ENCODE measurements at places on chromosomes 1 and 21. TPM values are rescaled to one million over a fixed set of nuclear protein-coding genes. Genes with fewer than 3 reads are reported as not detected.

RORC gene
- not detected for polyA plus RNA-seq

DR1 gene
- 41.2 TPM for polyA plus RNA-seq

DNA sequence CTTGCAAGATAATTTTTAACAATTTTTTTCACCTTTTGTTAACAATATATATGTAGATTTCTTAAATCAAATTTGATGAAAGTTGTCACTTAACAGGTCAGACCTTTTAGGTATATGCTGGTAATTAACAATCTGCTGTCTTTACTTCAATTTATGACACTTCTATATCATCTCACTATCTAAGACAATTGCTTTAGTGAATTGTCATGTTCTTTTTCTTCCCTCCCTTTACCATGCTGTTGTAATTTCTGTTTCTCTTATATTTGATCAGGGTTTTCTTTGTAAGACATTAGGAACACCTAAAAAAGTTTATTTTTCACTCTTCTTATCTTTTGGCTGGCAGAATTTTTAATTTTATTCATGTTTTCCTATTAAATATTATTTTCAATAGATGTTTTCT, 2.0 kb downstream of the IFI16 start:
- peak overlapping the region; percentile 87 for H3K4me3 ChIP-seq
- H3K4me1 ChIP-seq: peaks cover 11% of the 10 kb centered on the region
- no peaks in the 10 kb centered on the region for H3K27me3 ChIP-seq
- DNase-seq: no peak
- no peaks in the 10 kb centered on the region for H3K36me3 ChIP-seq
- H3K27ac ChIP-seq: peak overlapping the region; percentile 14

MCOLN2 gene
- 0.44 TPM for polyA plus RNA-seq

DNA sequence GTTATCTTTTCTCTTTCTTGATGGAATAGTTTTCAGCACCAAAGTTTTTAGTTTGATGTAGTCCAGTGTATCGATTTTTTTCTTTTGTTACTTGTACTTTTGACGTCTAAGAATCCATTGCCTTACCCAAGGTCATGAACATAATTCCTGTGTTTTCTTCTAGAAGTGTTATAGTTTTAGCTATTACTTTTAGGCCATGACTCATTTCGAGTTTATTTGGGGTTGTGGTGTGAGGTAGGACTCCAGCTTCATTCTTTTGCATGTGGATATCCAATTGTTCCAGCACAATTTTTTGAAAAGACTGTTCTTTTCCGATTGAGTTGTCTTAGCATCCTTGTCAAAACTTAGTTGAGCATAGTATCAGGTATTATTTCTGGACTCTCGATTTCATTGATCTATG, 79.4 kb upstream of the SELENON start:
- H3K36me3 ChIP-seq: no peaks in the 10 kb centered on the region
- H3K27me3 ChIP-seq: no peaks in the 10 kb centered on the region
- DNase-seq: peak; percentile 47
- H3K4me3 ChIP-seq: no peak overlapping the region

DNA sequence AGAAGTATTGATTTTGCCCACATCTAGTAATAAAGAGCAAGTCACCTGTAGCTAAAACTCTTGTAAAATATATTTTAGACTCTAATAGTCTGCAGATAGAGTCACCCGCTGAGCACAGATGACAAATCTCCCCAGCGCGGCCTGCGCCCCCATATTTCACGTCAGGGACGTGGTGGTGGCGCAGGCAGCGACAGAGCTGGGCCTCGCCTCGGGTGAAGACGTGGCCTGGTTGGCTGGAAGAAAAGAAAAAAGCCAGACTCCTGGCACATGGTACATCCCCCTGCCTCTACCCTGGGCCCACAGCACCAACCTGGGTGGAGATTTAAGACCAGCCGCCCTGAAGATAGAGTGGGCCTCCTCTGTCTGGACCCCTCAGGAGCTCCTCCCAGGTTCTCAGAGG, 6.0 kb upstream of the DMBX1 start:
- H3K27ac ChIP-seq: no peak overlapping the region
- H3K4me1 ChIP-seq: no peaks in the 10 kb centered on the region
- DNase-seq: no peak
- H3K27me3 ChIP-seq: peaks cover 44% of the 10 kb centered on the region

GPR3 gene
- polyA plus RNA-seq: 0.82 TPM

DNA sequence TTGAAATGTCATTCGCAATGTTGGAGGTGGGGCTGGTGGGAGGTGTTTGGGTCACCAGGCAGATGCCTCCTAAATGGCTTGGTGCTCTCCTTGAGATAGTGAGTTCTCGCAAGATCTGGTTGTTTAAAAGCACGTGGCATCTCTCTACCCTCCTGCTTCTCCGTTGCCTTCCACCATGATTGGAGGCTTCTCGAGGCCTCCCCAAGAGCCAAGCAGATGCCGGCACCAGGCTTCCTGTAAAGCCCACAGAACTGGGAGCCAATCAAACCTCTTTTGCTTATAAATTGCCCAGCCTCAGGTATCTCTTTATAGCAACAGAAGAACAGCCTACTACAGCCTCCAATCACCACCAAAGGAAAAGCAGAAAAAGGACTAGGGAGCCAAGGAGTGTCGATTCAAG, 80.5 kb downstream of the PDE9A start:
- no peaks in the 10 kb centered on the region for H3K4me1 ChIP-seq
- H3K27me3 ChIP-seq: no peaks in the 10 kb centered on the region
- H3K36me3 ChIP-seq: no peaks in the 10 kb centered on the region
- DNase-seq: no peak
- H3K27ac ChIP-seq: no peak overlapping the region

CFAP74 gene
- not detected for polyA plus RNA-seq
